ENCODE measurements at places on chromosomes 4 and X.

DNA sequence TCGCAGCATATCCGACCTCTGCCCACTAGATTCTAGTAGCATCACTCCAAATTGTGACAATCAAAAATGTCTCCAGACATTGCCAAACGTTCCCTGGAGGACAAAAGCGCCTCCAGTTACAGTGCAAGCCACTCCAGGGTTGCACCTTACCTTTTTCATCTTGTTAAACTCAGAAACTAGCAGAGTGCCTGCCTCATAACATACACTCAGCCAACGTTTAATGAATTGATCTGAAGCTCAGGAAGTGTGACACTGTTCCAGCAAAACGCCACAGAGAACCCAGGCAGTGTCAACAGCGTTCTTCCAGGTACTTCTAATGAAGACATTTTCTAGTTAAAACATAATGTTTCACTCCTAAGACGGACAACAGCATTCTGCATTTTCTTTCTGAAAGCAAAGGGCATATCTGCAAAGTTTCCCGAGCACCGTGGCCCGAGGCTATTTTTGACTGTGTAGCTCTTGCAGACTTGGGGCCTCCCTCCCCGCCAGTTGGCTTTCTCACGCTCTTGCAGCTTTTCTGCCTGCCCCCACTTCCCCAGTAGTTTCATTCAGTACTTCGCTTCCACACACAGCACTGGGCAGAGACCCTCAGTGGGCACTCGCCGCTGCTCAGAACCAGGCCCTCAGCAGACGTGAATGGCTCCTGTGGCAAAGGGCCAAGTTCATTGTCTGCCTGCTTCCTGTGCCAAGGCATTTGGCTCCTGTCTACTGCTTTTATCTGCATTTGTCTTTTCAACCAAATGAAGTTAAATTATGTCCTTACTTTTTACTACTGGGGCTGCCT, 133.4 kb upstream of the TTC29 start:
- DNase-seq = no peak

- no peak for DNase-seq
Measured at GRCh38 chrX:38233891-38234667, 13.4 kb upstream of the SRPX start.

DNA sequence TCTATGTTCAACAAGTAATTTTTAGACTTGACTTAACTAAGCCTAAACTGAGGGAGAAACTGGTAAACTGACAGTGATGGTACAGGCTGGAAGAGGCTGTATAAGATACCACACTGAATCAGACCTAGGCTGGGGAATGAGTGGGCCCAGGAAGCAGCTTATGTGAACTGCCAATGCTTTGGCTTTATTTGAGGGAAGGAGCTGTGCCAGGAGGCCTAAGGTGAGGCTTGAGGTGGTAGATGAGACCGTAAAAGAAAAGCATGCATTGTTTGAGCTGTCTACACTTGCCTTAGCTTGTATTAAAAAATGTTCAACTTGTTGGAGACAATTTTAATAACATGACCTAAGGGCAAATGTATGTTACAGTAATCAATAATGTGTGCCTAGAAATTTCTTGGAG, 96.2 kb downstream of the RS1 start:
- DNase-seq = no peak

- no peak for DNase-seq
Measured at GRCh38 chr4:156970501-156971164, 966 bp downstream of the PDGFC start.

DNA sequence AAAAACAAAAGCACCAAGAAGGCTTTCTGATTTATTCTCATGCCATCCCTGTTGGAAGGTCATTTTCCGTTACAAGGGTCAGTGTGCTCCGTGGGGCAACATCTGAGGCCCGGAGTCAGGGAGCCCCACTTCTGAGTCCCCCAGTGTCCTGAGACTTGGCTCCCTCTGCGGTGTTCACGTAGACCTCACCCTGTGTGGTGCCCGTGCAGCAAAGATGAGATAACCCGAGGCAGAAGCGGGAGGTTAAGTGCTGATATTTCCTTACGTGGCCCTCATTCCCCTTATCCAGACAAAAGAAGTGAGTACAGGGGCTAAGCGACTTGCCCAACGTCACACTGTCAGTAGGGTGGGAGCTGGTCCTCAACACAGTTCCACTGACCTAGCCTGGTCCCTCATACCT, 3.5 kb downstream of the JAKMIP1 start:
- DNase-seq = no peak

DNA sequence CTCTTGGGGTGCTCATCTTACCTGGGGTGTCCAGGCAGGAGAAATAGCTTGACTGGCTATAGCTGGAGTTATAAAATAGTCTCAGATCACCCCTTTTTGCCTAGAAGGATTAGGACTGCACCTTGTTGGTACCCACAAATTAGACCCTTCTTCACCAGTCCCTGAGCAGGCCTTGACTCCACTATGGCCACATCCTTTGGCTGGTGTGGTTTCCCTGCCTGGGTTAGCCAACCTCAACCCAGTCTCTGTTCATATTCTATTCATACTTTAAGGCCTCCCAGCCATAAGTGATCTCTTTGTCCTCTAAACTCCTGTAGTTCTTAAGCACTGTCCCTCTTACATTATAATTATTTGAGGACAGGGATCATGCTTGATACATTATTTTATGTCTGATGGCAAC, 69.4 kb downstream of the ARX start:
- DNase-seq = no peak

GRCh38 chrX:46978341-46979291, 66.4 kb downstream of the JADE3 start:
- DNase-seq = peak; percentile 49

DNA sequence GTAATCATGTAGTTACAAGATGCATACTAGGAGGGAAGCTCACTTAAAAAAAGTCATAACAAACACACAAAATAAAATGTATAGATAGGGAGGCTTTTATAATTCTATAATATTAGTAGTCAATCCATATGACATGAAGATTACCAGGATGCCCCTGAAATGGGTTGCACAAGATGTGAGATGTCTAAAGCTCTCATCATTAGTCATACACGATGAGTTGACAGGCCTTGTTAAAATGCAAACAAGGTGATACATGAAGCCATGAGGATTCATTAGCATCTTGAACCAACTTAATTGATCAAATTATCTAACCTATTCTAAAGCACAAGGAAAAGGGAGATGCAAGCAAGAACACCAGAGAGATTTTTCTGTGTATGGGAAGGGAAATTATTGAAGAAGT, 470.2 kb downstream of the IQCM start:
- DNase-seq = no peak

DNA sequence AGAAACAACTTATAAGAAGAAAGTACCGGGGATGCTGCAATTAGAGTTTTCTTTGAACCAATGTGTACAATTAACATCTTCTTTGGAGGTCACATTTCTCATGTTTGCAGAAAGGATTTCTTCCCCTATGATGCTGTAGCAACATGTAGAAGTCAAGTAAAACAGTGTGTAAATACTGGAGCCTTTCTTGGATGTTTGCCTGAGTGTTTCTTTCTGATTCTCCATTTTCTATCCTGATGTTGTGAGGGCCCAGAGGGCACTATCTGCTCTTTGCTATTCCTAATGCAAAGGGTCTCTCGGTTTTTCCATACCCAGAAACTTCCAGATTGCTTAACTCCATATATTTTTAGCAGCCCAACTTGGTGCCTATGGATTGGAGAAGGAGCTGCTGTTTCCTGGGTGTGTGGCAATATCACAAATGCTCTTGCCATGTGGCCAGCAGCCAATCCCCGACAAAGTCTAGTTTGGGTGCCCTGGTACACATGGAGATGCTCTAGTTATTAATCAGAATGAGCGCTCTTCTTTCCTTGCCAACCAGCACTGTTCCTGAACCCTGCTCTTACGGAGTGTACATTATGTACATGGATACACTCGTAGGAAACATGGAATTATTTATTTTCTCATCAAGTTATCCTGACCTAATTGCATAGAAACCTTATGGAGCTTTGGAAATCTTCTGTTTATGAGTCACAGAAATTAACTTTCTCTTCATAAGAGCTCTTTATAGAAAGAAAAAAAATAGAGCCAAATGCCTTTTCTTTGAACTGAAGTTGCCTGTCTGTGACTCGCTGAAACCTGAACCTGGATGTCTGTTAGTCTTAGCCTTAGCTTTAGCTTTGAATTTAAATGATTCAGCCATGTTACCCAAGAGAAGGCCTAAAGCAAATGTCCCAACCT, 67.0 kb upstream of the GPC4 start:
- no peak for DNase-seq

DNA sequence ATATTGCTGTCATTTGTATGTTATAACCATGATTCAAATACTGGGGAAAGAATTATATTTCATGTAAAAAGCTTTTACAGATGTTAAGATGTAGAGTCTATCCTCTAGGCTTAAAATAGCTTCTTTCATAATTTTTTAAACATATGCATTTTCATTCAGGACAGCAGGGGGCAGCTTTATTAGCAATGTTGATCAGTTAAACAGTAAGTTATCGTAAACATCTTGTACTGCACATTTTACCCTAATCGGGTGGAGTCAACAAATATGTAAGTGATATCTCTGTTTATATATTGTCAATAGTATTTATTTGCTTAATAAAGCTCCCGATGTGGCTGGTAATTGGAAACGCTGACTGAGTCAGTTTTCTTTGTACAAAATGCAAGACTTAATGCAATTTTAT, 142.5 kb upstream of the MED14 start:
- DNase-seq = peak; percentile 40

GRCh38 chr4:14254252-14254651, 626.7 kb upstream of the BOD1L1 start:
- no peak for DNase-seq

- DNase-seq = no peak
Measured at GRCh38 chr4:39822662-39823061, 124.7 kb downstream of the UBE2K start.

- no peak for DNase-seq
Measured at GRCh38 chr4:139553751-139554641, 2.0 kb downstream of the SETD7 start.

DNA sequence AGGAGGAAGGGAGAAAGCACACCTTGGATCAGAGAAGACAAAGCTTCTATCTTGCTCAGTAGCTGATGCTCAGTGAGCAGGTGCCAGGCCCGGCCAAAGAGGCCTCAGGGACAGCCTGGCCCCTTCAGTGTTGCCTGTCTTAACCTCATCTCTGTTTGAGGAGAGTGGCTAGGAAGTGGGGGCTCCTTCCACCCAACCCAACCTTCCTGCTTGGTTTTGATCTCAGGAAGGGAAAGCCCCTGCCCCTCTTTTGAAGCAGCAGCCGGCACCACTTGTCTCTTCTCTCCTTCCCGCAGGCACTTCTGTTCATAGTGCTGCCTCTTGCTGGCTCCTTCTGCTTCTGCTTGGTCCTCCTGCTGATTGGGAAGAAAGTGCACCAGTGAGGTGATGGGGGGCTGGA, 2.4 kb upstream of the AFF2 start:
- DNase-seq = no peak

DNA sequence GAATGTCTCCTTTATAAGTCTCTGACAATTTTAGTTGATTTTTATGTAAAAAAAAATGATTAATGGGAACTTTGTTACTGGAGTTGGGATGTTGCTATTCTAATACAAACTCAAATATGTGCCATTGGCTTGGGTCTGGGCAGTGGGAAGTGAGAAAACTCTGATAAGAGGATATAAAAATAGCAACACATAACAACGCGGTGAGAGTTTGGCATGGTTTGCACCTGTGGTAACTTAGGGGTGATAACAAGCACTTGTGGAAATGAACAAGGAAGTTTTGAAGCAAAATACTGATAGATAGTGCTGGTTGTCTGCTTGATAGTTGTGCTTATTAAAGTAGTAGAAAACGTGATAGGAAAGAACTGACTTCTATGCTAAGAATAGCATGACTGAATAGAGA, 743.3 kb upstream of the AGA start:
- no peak for DNase-seq

GRCh38 chr4:113951263-113951662, 28.2 kb downstream of the ARSJ start:
- DNase-seq = no peak

DNA sequence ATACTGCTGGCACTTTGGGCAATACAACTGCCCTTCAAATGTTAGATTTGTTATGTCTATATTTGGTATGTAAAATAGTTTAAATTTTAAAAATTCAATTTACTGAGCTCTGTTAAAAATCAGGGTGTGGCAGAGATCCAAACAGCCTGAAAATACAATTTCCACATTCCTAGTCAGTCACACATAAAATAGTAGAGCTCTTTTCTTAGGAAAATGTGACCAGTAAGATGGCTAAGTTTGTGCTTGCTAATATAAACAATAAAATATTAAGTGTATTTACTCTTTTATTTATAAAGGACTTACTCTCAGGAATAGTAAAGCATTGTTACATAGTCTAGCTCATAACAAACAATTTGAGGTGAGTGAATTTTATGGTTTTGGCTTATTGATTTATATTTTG, 200.2 kb downstream of the DKK2 start:
- DNase-seq = no peak

- DNase-seq = peak; percentile 81
Measured at GRCh38 chrX:23773601-23774175, 9.3 kb upstream of the SAT1 start.

DNA sequence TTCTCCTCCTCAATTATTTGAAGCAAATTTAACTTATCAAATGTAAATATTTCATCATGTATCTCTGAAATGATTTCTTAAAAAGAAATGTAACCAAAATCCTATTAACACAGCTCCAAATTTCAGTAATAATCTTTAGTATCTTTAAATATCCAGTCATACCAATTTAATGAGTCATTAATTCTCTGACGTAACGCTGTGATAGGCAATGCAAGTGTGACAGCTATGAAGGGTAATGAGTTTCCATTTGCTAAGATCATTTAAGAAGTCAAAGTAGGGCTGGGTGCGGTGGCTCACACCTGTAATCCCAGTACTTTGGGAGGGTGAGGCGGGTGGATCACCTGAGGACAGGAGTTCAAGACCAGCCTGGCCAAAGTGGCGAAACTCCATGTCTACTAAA, 15.6 kb downstream of the RPS3A start:
- DNase-seq = no peak

- DNase-seq = no peak
Measured at GRCh38 chr4:77605210-77605902, at the start of gene CXCL13. TSS of gene CXCL13 (plus strand) at chr4:77605820. CDS start at chr4:77605866, 46 bp downstream.

- DNase-seq = no peak
Measured at GRCh38 chr4:2827071-2827873, 16.4 kb upstream of the ADD1 start.

GRCh38 chr4:174144106-174144505, 139.4 kb downstream of the FBXO8 start:
- DNase-seq = no peak

- DNase-seq = no peak
Measured at GRCh38 chrX:18898492-18898891, 85.4 kb downstream of the PHKA2 start.
